Heart left ventricle (tissue), 16 donors: ENCODE measurements at places on chromosomes 1 and 21. TPM values are rescaled to one million over a fixed set of nuclear protein-coding genes. Genes with fewer than 3 reads are reported as not detected.

GRCh38 chr1:228161866-228162265, 3.7 kb upstream of the IBA57 start:
- no peak for DNase-seq

- peak; percentile 71 for DNase-seq
Measured at GRCh38 chr1:83999316-83999819, 436 bp upstream of the TTLL7 start.

DNA sequence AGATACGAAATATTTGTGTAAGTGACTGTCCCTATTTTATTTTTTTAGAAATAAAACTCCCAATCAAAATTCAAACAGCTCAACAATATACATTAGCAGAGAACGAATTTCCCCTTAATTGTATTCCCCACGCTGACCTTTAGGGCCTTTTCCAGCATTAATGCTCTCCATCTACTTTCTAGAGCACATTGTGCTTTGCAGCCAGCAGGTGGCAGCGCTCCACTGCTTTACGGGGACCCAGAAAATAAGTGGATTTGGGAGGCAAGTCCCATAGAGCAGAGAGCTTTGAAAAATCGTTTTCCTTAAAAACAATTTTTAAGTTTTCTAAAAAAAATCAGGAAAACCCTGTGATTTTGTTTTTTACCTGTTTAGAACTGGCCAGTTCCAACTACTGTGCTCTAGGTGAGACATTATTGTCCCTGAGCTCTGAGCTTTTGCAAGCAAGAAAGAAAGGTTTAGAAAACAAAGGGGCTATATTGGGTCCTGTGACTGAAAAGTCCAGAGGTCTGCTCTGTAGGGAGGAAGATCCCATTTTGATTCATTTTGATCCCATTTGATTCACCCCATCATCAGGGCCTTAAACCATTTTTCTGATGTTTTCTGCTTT, 144.4 kb upstream of the ZNF644 start:
- peak; percentile 32 for DNase-seq

GRCh38 chr1:159187647-159188374, 16.4 kb downstream of the CADM3 start:
- DNase-seq: no peak

The PADI2 gene
- 0.12 TPM for total RNA-seq
